GOT3 (cell line): ENCODE measurements at places on chromosomes 13 and 19.

GRCh38 chr19:44954278-44954648 lies 917 bp upstream of the CLPTM1 start:
- no peak for DNase-seq

DNA sequence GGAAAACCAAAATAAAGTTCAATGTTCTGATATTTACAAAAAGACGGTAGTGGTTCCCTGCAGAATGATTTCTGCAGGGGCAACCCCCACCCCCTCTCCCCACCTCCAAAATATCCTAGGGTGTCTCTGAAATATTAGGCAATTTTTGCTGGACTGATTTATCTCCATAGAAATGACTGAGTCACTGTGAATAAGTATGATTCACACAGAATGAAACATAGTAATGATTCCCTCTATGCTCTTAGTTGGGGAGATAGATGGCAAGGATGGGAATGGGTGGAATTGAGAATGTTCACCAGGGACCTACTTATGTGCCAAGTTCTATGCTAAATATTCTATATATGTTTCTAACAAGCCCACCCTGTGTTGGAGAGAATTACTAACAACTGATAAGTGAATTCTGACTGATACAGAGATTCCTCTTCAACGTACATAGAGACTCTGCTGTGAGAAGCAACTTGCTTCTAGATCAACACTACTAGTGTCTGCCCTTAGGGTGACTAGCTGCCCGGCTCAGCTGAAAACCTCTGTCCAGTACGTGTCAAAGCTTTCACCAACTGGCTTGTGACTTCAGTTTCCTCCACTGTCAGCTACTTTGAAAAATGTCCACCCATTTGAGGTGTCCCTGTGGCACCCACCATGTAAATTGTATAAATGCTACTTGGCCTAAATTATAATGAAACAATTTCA lies 38.4 kb upstream of the RAP2A start:
- DNase-seq: no peak

- no peak for DNase-seq
These were observed 210.3 kb upstream of the TSHZ3 start for GRCh38 chr19:31559494-31559893.

DNA sequence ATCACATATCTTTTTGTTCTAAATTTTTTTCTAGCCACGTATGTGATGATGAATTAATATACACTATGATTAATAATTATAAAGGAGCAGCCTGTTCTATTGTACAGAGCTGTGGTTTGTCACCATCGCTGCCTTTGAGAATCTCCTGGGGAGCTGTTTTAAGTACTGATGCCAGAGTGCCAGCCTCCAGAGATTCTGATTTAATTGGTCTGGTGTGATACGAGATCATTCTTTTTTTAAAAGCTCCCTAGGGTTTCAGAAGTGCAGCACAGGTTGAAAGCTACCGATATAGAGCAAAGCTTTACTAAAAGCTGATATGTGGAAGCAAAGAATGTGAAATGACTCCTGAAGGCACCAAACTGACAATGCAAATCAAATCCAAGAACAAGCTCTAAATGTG lies 314.7 kb downstream of the ITGBL1 start:
- DNase-seq: no peak

DNA sequence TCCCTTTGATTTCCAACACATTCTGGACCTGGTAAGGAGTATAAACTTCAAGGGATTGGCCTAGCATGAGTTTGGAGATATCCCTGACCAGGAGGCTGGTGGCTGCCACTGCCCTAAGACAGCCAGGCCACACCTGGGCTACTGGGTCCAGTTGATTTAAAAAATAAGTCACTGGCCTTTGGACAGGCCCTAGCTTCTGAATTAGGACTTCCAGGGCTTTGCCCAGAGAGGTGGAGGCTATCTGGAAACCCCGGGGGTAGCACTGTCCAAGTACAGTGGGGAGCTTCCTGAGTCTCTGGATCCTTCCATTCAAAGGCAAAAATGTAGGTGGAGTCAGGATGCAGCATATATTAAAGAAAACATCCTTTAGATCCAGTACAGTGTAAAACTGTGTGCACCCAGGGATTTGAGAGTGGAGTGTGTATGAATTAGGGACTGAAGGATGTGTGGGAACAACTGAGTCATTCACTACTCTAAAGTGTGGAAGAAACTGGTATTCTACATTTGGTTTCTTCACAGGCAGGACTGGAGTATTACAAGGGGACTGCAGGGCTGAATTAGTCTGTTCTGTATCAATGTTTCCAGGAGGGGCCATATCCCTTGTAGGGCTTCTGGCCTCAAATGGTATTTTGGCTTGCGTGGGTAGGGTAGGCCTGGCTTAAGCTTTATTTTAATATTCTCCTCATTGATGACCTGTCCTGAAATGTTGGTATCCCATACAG lies 14.8 kb upstream of the FCGBP start:
- no peak for DNase-seq

DNA sequence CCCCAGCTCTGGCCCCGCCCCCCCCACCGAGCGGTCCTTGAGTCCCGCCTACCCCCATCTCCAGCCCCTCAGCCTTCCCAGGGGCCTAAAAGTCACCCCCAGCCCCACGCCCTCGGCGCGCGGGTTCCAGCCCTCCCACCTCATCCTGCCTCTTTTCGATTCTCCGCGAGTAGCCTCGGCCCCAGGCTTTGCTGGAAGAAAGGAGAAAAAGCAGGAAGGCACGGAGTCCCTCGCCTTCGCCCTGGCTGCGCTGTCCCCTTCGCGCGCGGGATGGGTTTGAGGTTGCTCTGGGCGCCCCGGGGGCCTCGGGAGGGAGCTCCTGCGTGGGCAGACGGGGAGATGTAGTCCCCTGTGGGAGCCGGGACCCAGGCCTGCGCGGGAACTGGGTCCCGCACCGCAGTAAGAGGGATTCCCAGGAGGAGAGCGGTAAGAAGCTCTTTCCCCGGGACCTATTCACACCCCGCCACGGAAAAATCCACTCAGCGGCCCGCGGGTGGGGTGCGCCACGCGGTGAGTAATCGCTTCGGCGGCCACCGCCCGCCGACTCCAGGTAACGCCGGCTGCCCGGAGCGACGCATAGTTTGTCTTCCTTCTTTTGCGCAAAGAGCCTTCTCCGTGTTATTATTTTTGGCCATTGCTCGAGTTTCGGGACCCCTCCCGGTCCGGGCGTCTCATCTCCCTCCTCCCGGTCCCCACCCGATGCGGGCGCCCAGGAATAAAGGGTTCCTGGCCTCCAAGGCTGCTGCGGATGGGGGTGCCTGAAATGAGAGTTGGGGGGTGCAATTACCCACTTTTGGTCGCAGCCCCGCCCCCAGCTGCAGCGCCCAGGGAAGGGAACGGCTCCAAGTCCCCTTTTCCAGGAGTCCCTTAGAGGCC lies 865 bp upstream of the CRLF1 start:
- no peak for DNase-seq

DNA sequence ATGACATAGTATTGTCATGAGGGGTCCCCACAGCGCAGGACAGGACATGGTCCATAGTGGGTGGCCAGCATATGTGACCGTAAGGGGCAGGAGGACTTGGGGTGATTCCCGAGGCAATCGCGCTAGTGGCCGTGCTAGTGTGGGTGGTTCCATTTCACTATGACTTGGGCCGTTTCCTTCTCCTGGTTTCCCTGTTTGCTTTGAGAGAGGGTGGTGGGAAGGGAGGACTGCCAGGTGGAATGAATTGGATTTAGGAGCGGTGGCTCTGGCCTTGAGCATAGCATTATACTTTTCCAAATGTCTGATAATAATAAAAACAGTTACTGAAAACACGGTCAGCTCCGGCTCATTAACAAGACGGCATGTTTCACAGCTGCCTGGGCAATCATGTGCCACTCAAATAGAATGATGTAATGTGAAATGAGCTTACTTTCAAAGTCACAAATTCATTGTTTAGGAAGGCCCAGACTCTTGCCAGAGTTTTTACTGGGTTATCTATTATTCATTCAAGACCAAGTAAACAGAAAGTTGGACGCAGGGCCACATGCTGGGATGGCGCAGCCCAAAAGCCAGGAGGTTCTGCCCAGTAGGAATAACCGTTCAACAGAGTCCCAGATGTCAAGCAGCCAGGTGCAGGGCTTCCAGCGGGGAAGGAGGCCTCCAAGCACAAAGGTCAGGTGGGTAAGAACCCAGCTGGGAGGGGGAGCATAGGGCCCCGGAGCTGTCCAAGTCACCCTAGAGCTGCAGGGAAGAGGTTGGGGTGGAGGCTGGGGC lies 19.6 kb upstream of the SLC15A1 start:
- DNase-seq: no peak

- no peak for DNase-seq
These were observed 65.1 kb downstream of the SIAH3 start for GRCh38 chr13:45786293-45786920.

DNA sequence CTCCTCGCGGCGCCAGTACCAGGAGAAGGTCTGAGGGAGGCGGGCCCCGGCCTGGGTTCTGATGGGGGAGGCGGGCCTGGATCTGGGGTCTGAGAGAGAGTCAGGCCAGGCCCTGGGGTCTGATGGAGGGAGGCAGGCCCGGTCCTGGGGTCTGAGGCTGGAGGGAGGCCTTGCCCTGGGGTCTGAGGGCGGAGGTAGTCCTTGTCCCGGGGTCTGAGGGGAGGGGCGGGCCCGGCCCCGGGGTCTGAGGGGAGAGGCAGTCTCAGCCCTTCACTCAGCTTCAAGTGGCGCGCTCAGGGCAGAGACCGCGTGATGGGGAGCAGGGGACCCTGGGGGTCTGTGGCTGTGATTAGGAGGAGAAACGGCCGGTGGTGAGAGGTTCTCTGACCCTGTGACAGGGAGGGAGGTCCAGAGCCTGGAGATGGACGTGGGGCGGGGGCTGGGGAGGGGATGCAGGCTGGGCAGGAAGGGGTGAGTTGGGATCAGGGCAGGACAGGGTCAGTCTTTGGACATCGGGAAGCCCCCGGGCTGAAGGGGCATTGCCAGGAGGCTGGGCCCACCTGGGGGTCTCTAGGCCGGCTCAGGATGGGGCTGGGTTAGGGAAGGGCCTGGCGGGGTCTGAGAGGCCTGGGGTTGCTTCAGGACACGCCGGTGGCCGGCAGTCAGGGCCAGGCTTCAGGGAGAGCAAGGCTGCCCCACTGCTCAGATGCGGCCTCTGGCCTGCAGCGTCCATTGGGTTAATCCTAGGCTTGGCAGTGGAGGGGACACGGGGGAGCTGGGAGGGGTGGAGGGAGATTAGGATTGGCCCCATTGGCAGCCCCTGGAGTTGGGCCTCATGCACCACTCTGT lies 18.7 kb downstream of the HCN2 start:
- DNase-seq: no peak

DNA sequence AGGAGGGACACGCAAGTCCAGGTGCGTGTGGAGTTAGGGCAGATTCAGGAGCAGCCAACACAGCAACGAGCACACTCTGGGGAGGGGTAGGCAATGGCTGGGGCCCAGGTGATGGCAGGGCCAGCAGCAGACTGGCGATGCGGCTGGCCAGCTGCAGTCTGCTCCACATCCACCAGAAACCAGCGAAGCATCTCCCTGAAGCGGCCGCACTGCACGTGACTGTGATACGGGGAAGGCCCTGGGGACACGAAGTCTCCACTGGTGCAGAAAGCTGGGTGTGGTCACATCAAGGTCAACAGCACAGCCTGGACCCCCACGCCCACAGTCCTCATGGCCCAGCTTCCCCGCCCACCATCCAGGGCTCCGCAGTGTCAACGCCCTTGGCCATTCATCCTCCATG lies 21.3 kb upstream of the EPHX3 start:
- DNase-seq: no peak
